Fibroblast of lung (primary cell): ENCODE measurements at places on chromosomes 4 and X.

DNA sequence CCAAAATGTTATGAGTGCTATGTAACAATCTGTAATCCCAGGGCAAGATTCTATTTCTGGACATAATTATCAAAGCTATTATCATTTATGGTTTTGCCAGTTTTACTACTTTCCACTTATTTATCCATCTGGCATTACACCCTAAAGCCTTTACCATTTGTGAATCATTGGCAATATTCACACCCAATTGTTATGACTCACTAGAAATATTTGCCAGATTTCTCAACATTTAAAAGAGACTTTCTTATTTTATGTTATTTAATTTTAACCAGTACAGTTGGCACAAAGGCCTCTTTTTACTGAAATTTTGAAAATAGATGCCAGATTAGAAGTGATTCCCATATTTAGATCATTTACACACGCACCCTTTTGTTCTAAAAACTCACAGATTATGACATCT, 242.7 kb upstream of the WDFY3 start:
- peak; percentile 5 for DNase-seq

DNA sequence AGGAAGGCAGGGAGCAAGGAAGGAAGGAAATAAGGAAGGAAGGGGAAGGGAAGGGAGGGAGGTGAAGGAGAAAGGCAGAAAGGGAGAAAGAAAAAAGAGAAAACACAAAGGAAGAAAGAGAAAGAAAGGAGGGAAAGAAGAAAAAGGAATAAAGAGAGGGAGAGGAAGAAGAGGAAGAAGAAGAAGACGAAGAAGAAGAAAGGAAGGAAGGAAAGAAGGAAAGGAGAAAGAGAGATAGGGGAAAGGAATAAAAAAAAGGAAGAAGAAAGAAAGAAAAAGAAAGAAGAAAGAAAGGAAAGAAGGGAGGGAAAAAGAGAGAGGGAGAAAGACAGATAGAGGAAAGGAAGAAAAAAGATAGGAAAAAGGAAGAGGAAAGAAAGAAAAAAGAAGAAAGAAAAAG, 128.0 kb downstream of the MXRA5 start:
- DNase-seq = no peak

- DNase-seq = no peak
These were observed 25.9 kb downstream of the UNC5C start for GRCh38 chr4:95522682-95523530.

DNA sequence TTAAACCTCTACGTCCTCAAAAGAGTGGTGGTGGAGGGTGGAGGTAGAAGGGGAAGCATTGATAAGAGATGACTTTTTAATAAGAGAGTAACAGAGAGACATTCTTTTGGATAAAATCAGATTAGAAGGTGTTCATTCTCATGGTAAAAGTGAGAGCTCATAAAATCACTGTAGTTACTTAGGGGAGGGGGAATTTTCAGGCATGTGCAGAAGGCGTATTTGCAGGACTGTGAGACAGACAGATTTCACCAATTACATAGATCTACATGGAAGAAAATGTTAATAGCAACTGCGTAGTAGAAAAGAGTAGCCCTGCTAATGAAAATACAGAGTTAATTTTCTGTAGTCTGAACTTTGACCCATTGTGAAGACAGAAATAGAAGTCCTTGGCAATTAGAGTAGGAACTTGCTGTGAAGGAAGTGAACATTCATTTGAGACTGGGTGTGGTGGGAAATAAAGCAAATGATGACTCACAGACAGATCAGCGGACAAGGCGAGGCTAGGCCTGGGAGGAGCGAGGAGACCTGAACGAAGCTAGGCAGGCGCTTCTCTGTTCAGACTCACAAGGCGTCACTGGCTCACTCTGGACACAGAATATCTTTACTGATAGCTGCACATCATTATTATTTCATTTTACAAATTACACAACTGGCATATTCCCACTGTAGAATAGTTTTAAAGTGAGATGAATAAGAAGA, 57.2 kb upstream of the FAM9C start:
- peak; percentile 91 for DNase-seq

- DNase-seq = peak; percentile 69
These were observed at the start of gene ITGB1BP2 for GRCh38 chrX:71301195-71301924. Gene ITGB1BP2, plus strand, starts transcription at chrX:71301750. Its CDS starts 57 bp downstream, at chrX:71301807.

DNA sequence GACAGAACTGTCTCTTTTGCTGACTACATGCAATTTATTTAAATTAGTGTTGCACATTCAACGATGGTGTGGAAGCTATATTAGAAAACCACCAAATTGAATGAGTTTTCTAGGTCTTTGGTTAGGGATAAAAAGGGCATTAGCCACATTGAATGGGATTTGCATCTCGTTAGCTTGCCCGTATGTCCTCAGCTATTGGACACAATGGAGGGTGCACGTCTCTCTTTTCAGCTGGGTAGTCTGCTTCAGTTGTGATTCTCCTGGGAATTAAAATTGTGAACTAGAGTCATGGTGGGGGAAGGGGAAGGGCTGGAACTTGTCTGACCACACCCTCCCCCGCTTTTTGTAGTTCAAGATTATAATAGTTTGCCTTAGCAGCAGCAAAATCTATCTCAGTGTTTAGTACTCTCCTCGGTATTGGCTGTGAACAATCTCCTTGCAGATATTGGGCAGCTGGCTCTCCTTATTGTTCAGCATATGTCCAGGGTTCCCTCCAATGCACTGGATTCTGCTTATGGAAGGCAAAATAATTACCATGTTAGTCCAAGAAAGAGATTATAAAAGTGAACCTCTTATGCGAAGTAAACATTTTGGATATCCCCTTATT, 23.3 kb downstream of the TRIM2 start:
- DNase-seq = no peak

GRCh38 chrX:46244451-46244850, 300.8 kb downstream of the ZNF674 start:
- no peak for DNase-seq

DNA sequence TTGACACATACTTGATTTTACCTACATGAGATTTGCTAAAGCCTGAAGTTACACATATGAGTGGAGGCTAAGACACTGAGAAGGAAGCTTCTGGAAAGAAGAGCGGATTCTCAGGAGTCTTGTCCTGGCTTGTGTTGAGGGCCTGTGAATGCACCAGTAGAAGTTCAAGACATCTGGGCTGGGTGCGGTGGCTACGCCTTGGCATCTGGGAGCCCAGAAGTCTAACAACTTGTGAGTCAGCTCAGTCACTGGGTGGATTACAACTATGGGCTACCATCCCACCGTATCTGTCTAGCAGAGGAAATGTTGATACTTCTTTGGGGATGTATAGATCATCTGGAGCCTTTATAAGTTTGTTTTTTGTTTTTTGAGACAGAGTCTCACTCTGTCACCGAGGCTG, 375.6 kb upstream of the SMIM31 start:
- no peak for DNase-seq

DNA sequence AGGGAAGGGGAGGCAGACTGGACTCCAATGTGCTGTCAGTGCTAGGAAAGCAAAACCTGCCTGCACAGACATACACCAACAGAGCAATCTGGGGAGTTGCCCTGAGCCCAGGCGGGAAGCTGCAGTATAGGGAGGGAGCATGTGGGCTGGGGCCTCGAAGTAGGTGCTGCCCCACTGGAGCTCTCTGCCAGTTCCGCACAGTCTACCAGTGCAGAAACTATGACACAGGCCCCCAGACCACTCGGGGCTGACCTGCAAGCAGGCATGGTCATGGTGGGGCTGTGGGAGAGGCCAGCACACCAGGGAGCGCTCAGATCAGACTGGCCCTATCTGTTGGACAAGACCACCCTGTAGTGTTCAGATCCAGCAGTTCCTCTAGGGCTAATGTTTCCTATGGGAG, 344.1 kb upstream of the TRAM1L1 start:
- DNase-seq = no peak

DNA sequence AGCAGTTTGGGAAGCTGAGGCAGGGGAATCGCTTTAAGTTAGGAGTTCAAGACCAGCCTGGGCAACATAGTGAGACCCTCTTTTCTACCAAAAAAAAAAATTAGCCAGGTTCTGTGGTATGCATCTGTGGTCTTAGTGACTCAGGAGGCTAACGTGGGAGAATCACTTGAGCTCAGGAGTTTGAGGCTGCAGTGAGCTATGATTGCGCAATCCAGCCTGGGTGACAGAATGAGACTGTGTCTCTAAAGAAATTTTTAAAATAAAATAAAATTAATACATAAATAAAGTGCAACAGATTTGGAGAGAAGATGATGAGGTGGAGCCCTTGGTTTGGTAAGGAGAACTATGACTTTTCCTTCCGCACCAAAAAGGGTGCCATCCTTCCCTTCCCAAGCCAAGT, 436.9 kb downstream of the NLGN4X start:
- DNase-seq = no peak

DNA sequence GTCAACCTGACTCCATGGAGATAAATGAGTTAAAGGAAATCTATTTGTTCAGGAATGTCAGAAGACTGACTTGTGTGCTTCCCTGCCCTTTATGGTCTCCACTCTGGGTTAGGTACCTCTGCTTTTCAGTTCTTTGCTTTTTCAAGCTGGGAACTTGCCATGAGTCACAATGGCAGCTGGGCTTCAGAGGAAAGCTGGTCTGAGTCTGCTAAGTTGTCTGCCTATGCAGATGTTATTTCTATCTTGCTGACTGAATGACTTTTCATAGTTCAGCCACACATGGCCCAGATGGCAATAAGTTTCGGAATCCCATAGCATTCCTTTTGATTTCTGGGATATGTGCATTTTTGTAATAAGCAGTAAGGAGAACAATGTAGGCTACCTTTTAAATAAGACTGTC, 337.9 kb upstream of the FGF13 start:
- DNase-seq = peak; percentile 63

DNA sequence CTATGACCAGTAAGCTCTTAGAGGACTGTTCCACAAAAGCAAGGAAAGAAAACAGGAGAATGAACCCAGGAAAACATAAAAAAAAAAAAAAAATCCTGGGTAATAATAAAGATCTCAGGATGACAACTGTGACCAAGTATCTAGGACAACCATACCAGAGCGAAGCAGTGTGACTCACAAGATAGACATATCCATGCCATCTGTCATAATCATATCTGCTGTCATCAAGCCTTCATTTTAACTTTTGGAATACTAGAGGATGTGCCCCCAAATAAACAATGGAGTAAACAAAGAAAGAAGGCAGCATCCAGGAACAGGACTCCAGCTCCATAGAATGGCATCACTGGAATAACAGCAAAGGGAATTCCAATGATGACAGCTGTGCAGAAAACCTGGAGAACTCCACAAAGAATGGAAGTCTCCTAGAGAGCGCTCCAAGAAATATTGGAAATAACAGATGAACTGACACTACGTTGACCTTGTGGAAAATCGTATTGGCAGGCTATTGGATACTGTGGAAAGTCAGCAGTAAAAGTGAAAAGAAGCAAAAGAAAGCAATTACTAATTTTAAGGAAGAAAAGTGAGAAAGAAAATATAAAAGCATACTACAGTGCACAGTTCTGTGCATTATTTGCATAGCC, 35.3 kb downstream of the HPGDS start:
- no peak for DNase-seq

DNA sequence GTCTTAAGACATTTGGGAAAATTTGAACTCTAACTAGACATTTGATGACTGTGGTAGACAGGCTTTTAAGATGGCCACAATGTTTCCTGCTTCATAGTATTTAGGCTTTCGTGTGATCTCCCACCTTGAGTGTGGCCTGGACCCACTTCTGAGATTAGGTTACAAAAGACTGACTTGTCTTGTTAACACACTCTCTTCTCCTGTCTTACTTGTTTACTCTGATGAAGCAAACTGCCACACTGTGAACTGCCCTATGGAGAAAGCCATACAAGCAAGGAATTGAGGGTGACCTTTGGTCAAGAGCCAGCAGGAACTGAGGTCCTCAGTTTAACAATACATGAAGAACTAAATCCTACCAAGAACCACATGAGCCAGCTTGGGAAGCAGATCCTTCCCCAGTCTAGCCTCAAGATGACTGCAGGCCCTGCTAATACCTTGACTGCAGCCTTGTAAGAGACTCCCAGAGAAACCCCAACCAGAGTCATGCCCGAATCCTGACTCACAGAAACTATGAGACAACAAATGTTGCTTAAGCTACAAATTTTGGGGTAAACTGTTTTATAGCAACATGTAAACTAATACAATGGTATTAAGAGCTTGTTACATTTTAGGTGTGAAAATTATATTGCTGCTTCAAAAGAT, 20.3 kb downstream of the UBA6 start:
- DNase-seq = peak; percentile 35

DNA sequence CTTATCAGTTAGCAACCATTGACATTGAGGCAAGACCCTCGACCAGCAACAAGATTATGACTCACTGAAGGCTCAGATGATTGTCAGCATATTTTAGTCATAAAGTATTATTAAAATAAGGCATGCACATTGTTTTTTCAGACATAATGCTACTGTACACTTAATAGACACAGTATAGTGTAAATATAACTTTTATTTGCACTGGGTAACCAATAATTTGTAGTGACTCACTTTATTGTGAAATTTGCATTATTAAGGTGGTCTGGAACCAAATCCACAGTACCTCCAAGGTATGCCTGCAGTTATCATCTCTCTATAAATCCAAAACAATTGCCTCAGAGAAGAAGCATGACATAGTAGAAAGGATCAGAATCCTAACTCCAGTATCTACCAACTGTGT, 330.1 kb upstream of the SMIM31 start:
- DNase-seq = no peak

- DNase-seq = peak; percentile 32
These were observed 85.8 kb downstream of the MID1 start for GRCh38 chrX:10534611-10535010.

GRCh38 chrX:153864561-153865320, 21.2 kb downstream of the L1CAM start:
- DNase-seq = no peak

DNA sequence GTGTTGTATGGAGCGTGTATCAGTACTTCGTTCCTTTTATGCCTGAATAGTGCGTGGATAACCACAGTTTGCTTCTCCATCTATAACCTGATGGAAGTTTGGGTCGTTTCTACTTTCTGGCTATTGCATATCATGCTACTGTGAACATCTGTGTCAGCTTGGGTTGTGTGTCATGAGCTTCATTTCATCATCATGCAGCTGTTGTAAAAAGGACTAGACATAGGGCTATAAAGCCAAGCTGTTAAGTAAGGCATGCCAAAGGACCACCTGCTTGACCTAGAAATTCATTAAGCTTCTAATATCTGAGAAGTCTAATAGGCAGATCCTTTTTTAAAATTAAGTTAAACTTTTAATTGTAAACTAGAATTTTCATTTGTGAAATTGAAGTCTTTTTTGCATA, 18.4 kb downstream of the SMS start:
- peak; percentile 79 for DNase-seq

- no peak for DNase-seq
These were observed 118.9 kb upstream of the SLC34A2 start for GRCh38 chr4:25536564-25537320.

DNA sequence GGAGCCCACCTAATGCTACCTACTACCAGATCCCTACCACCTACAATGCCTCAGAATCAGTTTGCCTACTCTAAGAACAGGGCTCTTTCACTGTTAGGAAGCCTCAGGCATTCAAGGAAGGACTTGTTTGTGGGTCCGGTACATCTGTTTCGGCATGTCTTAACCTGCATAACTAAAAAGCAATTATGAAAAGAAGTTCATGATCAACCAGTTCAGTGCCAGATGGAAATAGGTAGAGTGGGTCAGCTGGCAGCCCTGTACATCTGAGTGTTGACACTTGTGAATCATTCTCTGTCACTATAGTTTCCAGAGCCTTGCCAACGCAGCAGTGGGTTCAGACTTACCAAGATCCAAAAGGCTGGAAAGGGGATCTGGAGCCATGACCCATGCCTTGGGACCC, 3.3 kb downstream of the TMEM185A start:
- DNase-seq = no peak
